ENCODE measurements at places on chromosomes 7 and 10.

DNA sequence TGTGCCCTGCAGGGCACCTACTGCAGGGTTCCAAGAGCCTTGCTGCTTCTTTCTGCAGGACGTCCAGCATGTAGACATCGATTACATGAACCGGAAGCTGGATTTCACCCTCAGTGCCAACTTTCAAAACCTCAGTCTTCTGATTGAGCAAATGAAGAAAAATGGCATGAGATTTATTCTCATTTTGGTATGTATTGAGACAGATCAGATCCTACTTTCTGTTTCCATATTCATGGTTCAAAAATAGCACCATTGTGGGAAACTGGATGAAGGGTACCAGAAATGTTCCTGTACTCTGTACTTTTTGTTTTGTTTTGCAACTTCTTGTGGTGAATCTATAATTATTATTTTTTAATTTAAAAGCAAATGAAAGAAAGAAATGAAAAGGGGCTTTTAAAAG lies 64.1 kb downstream of the MGAM2 start:
- DNase-seq: no peak
- no peak overlapping the region for H3K27ac ChIP-seq
- H3K27me3 ChIP-seq: no peaks in the 10 kb centered on the region
- H3K4me1 ChIP-seq: no peaks in the 10 kb centered on the region
- H3K36me3 ChIP-seq: peaks cover 10% of the 10 kb centered on the region

DNA sequence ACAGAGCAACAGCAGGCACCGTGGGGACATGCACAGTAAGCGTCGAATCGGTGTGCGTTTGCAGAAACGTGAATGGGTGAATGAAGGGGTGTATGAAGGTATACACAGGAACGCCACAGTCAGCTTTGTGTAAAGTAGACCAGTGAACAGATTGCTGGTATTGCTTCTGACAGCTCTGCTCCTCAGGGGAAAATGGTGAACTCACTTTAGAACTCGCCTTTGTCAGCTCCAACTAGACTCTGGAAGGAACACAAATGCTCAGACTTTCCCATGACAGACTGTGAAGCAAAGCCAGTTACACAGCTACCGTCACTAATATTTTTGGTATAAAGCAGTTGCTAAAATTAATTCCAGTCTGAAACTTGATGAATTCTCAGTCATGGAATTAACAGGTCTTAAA lies 78.9 kb downstream of the CUX1 start:
- H3K27ac ChIP-seq: no peak overlapping the region
- no peak overlapping the region for H3K4me3 ChIP-seq
- no peaks in the 10 kb centered on the region for H3K36me3 ChIP-seq
- no peaks in the 10 kb centered on the region for H3K4me1 ChIP-seq
- DNase-seq: no peak

GRCh38 chr7:45073786-45074527 lies 14.8 kb downstream of the NACAD start:
- H3K4me1 ChIP-seq: no peaks in the 10 kb centered on the region
- H3K36me3 ChIP-seq: peaks cover 5% of the 10 kb centered on the region
- DNase-seq: peak; percentile 49
- no peaks in the 10 kb centered on the region for H3K27me3 ChIP-seq
- no peak overlapping the region for H3K4me3 ChIP-seq

DNA sequence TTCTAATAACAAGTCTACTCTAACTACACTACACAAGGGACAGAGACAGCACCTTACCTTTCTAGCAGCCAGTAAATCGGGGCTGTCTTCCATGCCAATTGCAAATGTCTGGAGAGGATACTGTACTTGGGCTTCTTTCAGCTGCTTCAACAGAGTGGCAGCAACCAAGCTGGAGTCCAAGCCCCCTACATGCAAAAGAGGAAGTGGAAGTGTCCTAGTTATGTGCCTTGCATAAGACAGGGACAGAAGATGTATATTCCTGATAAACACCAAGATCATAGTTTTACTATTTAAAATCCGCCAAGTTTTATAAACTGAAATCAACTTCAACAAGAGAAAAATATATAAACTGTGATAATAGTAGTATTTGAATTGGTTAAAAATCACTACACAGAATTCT lies 14.0 kb downstream of the ASNS start:
- H3K36me3 ChIP-seq: no peaks in the 10 kb centered on the region
- no peaks in the 10 kb centered on the region for H3K4me1 ChIP-seq
- H3K27ac ChIP-seq: no peak overlapping the region
- no peak for DNase-seq
- H3K4me3 ChIP-seq: no peak overlapping the region

DNA sequence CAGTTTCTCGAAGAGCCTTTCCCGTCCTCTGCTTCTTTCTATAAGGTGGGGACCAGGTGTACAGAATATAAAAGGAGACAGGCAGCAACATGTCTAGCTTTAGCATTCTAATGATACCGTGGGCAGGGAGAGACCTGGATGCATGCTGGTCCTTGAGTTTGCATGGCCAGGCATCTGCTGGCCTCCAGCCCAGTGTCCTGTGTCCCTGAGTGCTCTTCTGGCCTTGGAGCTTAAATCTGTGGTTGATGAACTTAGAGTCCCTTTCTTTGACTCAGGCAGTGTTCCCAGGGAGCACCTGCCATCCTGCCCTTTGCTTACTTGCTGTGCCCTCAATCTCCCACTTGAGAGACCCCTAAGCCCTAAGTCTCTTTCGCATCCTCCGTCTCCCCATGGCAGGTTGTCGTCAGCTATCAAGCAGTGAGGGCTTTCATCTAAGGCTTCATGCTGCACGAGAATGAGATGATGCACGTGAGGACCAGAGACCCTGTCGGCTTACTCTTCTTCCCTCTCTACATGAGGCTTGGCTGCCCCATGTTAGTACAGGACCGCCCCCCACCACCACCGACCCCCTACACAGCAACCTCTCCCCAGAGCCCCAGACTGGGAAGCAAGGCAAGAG lies 313.4 kb upstream of the C7orf33 start:
- H3K4me1 ChIP-seq: no peaks in the 10 kb centered on the region
- H3K27ac ChIP-seq: no peak overlapping the region
- no peak overlapping the region for H3K4me3 ChIP-seq
- no peaks in the 10 kb centered on the region for H3K27me3 ChIP-seq
- DNase-seq: no peak
- H3K36me3 ChIP-seq: no peaks in the 10 kb centered on the region

DNA sequence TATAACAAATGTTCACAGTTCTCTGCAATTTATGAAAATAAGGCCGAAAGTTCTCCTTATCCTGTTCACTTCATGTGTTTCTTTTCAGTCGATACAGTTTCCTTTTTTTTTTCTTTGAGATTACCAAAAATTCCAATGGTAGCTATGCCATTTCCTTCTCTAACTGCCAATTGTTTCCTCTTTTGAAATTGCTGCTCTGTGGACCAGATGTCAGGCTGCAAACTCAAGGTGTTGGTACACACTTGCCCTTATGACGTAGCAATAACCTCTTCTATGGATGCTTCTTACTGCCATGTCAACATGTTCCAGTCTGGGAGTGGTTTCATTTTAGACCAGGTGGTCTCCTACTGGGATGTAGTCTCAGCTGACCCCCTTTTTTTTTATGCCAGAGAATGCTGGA lies 52.9 kb downstream of the CASD1 start:
- no peaks in the 10 kb centered on the region for H3K4me1 ChIP-seq
- no peak for DNase-seq
- H3K27ac ChIP-seq: no peak overlapping the region
- no peaks in the 10 kb centered on the region for H3K27me3 ChIP-seq
- no peaks in the 10 kb centered on the region for H3K36me3 ChIP-seq

GRCh38 chr7:100486111-100486636 lies 2.4 kb downstream of the NYAP1 start:
- H3K27ac ChIP-seq: no peak overlapping the region
- H3K36me3 ChIP-seq: no peaks in the 10 kb centered on the region
- DNase-seq: no peak
- no peaks in the 10 kb centered on the region for H3K4me1 ChIP-seq
- no peaks in the 10 kb centered on the region for H3K27me3 ChIP-seq
- no peak overlapping the region for H3K4me3 ChIP-seq

DNA sequence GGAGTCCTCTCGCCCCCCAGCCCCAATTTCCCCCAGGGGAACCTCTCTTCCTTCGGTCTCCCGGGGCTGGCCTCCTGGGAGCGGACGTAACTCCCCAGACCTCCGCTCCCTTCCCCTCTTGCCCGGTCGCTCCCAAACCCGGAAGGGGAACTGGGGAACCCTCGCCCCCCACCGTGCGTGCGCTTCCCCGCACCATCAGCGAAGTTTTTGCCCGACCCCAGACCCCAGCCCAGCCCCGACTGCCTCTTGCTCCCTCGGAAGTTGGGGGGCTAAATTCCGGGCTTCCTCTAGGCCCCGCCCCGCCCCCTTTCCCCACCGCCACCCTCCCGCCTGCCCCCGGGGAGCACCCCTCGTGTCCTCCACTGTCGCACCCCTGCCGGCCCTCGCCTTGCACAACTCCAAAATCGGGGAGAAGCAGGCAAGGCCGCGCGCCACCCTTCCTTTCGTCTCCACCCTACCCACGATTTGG lies 436 bp downstream of the GNB2 start:
- peak overlapping the region; percentile 96 for H3K27ac ChIP-seq
- peaks cover 24% of the 10 kb centered on the region for H3K36me3 ChIP-seq
- no peaks in the 10 kb centered on the region for H3K27me3 ChIP-seq
- DNase-seq: peak; percentile 59
- peak overlapping the region; percentile 89 for H3K4me3 ChIP-seq

DNA sequence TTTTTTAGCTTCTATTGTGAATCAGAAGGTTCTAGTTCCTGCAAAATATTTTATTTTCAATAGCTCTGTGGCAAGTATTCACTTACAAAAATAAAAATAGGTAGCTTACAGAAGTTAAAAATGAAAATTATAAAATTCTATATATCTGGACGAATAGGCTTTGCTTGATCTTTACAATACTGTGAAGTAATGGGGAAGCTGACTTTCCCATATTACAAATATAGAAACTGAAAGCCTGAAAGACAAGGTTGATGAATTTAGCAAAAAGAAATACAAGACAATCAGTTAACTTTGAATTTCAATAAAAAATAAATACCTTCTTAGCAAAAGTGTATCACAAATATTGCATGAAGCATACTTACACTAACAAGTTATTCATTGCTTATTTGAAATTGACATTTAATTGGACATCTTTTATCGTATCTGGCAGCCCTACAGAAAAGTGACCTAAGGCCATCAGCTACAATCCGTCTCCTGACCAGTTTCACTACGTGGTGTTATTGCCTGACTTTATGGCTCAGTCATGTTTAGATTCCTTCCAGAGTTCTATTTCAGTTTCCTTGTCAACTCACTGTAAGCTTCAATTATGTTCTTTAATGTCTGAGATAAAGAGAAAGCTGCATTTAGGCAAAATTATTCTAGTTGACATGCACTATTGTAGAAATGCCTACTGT lies 310.5 kb upstream of the HGF start:
- no peak overlapping the region for H3K4me3 ChIP-seq
- no peaks in the 10 kb centered on the region for H3K36me3 ChIP-seq
- H3K4me1 ChIP-seq: no peaks in the 10 kb centered on the region
- H3K27ac ChIP-seq: no peak overlapping the region

DNA sequence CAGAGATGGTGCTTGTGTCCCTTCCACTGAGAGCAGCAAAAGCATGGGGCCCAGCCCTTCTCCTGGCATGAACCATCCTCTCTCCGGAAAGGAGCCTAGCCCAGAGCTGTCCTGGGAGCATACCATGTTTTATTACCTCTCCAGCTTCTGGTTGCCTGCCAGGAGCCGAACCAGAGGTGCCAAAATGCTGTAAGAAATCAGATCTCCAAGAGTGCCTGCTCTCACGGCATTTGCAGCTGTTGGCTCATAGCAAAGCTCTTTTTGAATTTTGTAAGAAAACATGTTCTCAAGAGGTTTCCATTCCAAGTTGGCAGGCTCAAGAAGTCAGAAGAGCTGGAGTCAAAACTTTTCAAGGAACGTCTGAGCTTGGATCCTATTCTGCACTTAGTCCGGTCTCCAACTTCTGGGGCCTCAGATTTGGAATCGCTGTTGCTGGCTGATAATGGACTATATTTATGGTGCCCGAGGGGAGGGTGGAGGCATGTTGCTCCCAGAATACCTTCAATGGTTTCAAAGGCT lies 211.7 kb upstream of the MKI67 start:
- DNase-seq: no peak
- no peaks in the 10 kb centered on the region for H3K4me1 ChIP-seq
- no peaks in the 10 kb centered on the region for H3K27me3 ChIP-seq
- H3K36me3 ChIP-seq: no peaks in the 10 kb centered on the region

DNA sequence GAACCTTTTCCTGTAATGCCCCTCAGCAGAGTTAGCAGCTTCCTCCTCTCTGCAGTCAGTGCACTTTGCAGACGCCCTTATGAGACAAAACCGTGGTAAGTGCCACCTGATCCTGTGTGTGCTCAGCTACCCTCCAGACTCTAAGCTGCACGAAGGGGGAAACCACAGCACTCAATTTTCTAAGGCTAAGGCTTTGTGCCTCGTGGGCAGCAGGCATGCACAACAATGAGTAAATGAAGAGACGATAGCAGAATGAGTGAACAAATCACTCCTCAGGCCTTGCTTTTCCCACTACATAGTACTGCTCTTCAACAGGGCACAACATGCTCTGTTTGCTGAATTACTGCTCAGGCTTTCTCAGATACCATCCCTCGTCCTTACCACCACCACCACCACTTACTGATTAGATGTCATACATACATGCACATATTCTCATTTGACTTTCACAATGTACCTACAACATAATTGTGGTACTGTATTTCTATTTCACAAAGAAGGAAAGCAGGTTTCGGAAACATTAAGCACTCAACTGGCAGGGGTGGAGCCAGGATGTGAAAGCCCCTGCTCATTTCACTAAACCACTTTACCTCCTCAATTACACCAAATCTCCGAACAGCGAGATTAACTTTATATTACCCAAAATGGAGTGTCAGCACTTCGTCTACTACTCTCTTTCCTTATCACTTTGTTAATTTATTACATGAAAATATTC lies 85.4 kb downstream of the ICA1 start:
- H3K27ac ChIP-seq: no peak overlapping the region
- no peak overlapping the region for H3K4me3 ChIP-seq
- no peak for DNase-seq
- no peaks in the 10 kb centered on the region for H3K27me3 ChIP-seq
- no peaks in the 10 kb centered on the region for H3K36me3 ChIP-seq

DNA sequence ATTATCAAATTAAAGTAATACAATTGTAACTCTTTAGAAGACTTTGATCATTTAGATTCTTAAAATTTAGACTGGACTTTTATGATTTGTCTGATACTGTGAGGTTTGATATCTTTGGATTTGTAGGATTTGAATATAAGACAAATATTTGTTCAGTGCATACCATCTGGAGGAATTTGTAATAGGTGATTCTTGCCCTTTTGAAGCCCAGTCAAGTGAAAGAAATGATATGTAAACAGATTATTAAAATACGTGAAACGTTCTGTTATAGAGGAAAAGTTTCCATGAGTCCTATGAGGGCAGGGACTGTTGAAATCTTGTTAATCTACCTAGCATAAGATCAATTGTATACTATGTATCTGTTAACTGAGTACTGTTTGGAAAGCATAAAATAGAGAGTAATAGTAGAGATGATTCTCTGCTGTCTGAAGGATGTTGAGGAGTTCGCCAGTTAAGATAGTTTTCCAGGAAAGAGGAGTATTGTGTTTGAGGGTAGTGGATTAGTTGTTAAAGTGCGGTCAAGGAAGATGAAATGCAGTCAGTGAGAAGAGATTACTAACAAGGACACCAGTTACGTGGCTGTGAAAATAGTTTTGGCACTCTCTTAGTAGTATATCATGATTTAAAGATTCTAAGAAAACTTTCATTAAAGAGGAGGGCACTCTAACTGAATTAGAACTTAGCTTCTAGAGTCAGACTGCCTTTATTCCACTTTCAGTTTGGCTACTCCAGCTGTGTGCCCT lies 14.4 kb downstream of the PDCD4 start:
- peaks cover 52% of the 10 kb centered on the region for H3K4me1 ChIP-seq
- peak overlapping the region; percentile 99 for H3K27ac ChIP-seq
- no peak for DNase-seq
- H3K4me3 ChIP-seq: no peak overlapping the region
